ENCODE measurements at places on chromosomes 2 and 18.

GRCh38 chr18:76463358-76463757 is 31.7 kb downstream of the ZNF516 start:
- no peak for DNase-seq

DNA sequence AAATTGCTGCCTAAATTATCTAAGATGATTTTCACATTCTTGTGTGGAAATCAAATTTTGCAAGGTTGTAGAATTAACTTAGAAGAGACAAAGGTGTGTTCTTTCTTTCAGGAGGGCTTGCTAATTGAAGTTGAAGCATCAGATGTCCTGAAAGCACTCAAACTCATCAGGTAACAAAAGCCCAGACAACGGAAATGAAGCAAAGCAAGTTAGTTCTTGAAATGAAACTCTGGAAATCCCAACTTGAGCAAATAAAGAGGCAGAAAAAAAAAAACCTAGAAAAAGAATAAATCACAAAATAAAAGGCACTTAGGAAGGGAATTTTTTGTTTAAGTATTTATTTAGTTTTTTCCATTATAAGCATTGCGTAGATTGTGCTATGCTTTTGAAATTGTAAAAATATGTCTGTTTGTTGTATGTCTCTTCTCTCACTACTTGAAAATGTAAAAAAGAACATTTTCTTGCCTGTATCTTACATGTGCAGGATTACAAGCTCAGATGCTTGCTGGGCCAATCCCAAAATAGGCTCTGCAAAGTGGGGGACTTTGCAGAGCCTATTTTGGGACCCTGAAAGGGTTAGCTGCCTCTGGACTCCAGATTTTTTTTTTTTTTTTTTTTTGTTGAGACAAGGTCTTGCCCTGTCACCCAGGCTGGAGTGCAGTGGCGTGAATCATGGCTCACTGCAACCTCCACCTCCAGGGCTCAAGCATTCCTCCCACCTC is 46.7 kb downstream of the FAM161A start:
- DNase-seq, result no peak

DNA sequence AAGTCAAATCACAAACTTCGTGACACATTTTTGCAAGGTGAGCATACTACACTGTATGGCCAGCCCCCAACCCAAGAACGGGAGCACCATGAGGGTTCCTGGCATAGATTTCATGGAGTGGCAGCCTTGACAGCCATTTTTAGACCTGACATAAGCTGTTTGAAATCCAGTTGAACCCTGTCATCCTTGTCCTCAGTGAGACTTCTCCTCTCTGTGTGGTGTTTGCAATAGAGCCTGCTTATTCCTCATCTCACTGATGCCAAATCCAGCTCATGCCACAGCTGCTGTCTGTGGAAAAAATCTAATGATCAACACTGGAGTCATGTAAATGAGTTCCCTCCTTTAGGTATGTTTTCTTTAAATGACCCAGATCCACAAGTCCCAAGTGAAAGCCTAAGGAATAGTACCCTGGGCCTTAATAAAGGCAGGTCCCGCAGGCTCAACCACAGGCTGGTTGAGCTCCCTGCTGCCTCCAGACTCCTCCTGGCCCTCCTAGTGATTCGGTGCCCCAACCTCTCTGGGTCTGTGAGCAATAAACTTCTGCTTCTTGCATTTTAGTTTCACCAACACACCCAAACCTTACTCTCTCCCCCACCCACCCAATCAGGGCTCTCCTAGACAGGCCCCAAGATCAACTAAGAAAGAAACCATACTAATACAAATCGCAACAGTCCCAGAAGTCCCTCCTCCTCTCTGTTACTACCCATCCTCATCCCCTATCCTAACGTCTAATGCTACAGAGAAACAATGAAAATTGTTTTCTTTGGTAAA is 8.4 kb upstream of the CREG2 start:
- no peak for DNase-seq

DNA sequence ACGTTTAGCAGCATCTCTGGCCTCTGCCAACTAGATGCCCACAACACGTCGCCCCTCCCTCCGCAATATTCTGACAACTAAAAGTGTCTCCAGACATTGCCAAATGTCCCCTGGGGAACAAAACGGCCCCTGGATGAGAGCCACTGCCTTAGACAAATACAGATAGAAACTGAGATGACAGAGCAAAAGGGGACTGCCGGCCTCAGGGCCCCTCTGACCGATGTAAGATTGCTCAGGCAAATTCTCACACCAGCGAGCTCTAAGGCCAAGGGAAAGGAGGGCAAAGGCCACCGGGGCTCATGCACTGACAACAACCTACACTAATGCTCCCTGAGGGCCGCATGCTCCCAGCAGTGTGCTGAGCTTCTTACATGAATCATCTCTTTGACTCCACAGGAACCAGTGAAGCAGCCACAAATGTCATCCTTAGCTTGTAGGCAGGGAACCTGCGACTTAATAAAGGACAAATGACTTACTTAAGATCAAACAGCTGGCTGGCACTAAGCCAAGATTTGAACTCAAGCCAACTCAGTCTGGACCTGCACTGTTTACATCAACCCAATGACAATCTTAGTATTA is 228.5 kb downstream of the TTC32 start:
- DNase-seq, result no peak

- no peak for DNase-seq
These were observed 73.6 kb downstream of the DYSF start for GRCh38 chr2:71526975-71527374.

- DNase-seq, result no peak
These were observed 347.6 kb downstream of the RNF144A start for GRCh38 chr2:7264791-7265190.

- peak; percentile 24 for DNase-seq
These were observed 1.9 kb downstream of the CLK1 start for GRCh38 chr2:200862532-200863000.

DNA sequence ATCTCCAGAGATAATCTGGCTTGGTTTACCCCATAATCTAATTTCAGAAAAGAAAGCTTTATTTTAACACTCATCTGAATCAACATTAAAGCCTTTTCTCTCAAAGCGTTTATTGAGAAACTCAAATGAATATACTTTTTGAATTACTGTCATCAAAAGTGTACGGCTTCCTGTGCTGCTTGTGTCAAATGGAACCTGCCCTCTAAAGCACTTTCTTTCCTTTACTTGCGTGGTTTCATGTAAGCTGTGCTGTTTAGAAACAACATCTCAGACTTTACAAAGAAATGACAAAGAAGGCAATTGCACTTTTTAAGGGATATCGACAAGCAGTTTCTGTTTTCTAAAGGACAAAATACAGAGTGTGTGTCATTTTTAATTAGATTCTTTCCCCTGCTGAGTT is 35.1 kb downstream of the CYBRD1 start:
- no peak for DNase-seq

- no peak for DNase-seq
These were observed 345.5 kb downstream of the SETBP1 start for GRCh38 chr18:45026162-45026561.

DNA sequence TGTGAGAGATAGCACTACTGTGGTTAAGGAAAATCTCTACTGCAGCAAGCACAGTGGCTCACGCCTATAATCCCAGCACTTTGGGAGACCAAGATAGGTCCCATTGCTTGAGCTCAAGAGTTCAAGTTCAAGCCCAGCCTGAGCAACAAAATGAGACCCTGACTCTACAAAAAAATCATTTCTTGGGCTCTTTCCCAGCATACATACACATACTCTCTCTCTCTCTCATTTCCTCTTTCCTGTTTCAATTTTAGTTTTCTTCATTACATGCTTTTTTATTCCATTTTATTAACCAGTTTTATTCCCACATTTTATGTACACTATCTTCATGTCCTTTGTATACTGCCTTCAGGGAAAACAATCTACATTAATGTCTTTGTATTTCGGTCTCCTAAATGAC is 14.6 kb downstream of the WDR33 start:
- no peak for DNase-seq

DNA sequence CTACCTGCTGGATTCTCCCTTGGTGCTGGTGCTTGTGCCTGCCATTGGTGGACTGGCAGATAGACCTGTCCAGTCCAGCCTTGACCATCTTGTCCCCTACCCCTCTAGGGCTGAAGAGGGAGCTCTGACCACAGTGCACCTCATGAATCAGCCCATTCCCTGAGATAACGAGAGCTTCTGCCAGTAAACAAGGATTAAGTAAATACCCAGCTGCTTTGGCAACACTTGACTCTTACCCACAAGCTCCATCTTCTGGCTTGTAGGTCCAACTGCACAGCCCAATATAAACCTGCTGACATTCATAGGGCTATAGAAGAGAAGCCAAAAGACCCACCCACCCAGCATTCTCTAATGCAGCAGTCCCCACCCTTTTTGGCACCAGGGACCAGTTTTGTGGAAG is 186.4 kb downstream of the PIK3C3 start:
- no peak for DNase-seq

- DNase-seq, result no peak
These were observed 13.5 kb downstream of the ANKRD12 start for GRCh38 chr18:9150121-9150520.

DNA sequence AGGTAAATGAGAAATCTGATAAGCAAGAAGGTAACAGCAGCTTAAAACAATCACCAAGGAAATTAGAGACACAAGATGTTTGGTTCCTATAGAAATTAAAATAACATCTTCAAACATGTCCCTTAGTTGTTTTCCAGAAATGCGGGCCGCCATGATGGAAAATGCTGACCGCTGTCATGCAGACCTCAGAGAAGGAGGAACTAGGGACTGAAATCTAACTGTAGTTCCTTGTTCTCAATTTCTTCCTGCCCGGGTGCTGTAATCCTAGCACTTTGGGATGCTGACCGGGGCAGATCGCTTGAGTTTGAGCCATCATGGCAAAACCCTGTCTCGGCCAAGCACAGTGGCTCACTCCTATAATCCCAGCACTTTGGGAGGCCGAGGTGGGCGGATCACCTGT is 51.1 kb downstream of the TEX51 start:
- no peak for DNase-seq

DNA sequence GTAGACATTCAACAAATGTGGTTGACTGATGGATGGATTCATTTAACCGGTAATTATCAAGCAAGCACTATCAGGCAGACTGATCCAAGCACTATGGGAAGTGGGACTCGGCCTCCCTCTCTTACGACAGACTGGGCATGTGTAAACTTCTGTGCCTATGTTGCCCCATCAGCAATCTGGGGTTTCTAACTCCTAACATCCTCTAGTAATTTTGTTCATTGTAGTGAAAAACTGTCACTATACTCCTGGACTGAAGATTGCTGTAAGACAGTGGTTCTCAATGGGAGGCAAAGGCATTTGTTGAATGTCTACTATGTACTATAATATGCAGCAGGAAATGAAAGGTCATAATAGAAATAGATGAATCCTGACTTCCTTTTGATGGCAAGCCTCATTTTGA is 51.2 kb upstream of the CREB1 start:
- DNase-seq, result no peak

DNA sequence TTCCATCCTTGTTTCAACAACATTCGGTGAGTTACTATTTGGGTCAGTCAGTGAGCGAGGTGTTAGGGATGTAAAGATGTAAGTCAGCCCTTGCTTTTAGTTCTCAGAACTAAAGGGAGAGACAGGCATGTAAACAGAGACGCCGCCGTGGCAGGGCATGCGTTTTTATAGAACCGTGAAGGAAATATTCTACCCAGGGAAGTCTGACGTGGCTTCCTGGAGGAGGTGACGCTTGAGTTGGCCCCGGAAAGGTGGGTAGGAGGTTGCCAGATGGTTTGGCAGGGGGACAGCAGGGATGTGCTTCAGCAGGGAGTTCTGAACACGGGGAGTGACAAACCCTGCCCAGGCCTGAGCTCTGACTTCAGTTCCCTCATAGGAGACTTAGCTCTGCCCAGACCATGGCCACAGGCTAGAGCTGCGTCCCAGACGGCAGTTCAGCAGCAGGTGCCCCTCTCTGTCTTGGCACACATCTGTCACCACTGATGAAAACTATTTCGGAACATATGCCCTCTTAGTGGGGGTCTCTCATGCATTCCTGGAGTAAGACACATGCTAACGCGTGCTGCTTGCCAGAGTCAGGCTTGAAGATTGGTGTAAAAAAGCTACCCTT is 23.4 kb upstream of the RPL31 start:
- no peak for DNase-seq

GRCh38 chr2:60333264-60333663 is 220.2 kb downstream of the BCL11A start:
- no peak for DNase-seq

DNA sequence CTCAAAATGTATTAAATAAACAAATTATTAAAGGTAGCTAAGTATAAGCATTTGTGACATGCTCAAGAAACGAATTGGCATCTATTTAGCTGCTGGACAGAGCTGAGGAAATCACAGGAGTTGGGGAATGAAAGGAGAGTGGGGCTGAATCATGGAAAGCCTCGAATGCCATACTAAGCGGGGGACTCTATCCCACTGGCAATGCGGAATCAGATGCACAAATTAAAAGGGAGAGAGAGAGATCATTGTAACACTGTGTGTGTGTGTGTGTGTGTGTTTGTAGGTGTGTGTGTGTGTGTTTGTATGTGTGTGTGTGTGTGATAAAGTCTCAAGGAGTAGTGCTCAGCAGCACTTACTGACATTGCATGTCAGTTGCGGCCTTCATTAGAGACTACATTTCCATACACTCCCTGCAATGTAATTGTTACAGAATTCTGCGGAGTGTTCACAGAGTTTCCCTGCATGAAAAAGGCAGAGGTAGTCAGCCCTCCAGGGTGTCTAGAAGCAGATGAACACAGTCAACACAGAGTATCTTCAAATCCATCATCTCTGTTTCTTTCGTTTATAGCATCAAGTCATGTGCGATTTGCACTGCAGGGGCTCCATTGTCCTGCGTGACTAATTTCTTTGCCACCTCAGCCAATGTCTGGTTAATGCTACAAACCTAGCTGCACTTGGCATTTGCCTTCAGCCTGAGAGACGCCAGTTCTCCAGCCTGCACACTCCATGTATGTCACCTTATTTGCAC is 111.7 kb upstream of the CYRIA start:
- DNase-seq, result no peak

DNA sequence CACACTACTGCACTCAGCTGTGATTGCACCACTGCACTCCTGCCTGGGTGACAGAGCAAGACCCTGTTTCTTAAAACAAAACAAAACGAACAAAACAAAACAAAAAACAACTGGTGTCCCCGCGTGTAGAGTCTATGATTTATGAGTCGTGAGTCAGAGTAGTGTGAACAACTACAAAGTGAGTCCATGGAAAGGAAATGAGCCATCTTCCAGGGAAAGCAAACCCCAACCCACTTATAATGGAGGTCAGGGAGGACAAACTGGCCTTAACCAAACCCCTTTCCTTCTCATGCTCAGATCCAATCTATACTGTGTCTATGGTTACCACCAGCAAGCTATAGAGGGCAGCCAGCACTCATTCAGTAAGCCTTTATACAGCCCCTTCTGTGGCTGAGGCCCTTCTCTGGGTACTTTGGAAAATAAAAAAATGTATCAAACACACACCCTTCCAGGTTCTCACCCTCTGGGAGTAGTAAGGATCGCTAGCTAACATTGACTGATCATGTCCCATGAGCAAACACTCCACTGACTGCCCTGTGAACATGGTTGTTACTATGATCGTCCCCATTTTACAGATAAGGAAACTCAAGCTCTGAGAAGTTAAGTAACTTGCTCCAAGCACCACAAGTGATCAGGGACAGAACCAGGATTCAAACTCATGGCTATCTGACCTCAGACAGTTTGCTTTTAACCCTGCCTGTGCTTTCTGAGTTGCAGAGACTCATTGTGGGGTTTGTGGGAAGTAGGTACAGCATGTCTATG is 24.7 kb upstream of the COLEC12 start:
- DNase-seq, result no peak

Measured in activated CD4-positive, alpha-beta T cell treated with anti-CD3 and anti-CD28 coated beads, Interleukin-2, amount 50 U/mL, for 24 hours (primary cell).